ENCODE measurements at places on chromosomes 4 and X. TPM values are rescaled to one million over a fixed set of nuclear protein-coding genes. Genes with fewer than 3 reads are reported as not detected.

DNA sequence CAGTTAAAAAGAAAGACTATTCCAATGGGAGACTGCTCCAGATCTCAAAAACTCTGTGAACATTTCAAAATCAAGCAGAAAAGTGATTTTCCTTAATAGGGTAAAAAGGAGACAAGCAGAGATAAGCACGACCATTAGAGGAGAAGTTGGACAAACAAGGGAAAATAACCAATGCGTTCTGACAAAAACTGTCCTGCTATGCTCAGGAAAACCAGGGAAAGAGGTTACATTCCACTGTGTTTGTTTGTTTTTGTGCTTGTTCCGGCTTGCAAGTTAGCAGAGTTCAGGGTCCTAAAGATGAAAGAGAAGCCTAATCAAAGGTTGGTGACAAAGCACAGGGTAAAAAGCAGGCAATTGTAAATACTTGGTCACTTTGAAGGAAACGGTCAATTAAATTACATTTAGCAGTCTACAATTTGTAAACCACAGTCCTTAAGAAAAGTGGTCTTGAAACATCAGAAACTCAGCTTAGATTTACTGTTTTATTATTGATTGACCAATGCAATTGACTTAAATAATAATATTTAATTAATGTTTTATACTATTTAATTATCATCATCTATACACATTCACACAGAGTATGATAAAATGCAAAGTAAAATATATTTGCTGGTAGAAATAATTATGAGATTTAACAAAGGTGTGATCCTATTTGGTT lies 186.2 kb upstream of the CPXCR1 start:
- no peak overlapping the region for H3K4me3 ChIP-seq
- no peak overlapping the region for H3K27ac ChIP-seq
- H3K4me1 ChIP-seq = no peaks in the 10 kb centered on the region
- H3K36me3 ChIP-seq = no peaks in the 10 kb centered on the region

- H3K4me3 ChIP-seq = no peak overlapping the region
- no peak overlapping the region for H3K27ac ChIP-seq
- no peaks in the 10 kb centered on the region for H3K36me3 ChIP-seq
- no peaks in the 10 kb centered on the region for H3K27me3 ChIP-seq
Observed at GRCh38 chr4:138110815-138111214, 131.3 kb downstream of the SLC7A11 start.

The PCSK1N gene
- 2.7 TPM for total RNA-seq

DNA sequence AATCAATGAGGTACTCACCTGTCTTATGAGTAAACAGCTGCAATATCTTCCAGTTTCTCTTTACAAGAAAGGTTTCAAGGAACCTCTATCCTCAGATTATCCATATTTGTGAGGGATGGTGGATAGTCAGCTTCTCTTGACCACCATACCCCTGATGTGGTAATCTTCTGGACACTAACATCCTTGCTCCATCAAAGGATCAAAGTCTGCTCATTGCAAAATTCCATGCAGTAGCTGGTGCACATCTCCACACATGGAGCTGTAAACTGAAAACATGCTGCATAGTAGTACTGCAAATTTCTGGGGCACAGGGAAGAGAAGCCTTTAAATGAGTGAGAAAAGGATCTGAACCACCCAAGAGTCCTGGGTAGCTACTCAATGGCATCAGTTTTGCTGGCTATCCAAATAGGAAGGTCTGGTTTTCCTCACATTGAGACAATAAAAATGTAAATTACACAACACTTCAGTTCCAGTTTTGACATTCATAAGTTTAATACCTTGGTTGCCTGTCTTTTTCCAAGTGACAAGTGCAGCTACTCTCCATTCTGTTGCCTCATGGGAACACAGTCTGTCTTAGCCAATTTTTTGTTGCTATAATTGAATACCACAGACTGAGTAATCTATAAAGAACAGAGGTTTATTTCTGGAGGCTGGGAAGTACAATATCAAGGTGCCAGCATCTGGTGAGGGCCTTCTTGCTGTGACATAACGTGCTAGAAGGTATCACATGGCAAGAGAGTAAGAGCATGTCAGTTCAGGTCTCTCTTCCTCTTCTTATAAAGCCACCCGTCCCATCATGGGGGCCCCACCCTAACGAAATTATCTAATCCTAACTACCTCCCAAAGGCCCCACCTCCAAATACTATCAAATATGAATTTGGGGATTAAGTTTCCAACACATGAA lies 34.4 kb upstream of the ARHGEF6 start:
- no peak for DNase-seq
- H3K4me3 ChIP-seq = no peak overlapping the region
- H3K27ac ChIP-seq = no peak overlapping the region
- no peaks in the 10 kb centered on the region for H3K36me3 ChIP-seq

The DDIT4L gene
- 0.24 TPM for total RNA-seq

DNA sequence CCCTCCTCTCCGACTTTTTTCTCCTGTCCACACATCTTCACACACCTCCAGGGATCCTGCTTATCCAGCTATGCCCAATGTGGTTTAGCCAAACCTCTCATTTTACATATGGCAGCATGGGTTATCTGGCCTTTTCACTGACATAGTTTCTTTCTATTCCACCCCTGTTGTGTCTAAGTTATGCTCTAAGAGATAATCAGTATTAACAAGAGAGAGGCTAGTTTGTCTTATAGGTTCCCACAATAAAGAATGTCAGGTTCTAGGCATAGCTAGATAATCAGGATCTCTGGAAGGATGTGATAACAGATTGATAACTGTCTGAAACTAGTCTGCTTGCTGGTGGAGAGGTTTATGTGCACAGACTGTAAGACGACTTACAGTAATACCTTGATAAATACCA lies 7.7 kb upstream of the GALNT7 start:
- DNase-seq = no peak
- H3K4me3 ChIP-seq = no peak overlapping the region
- H3K27me3 ChIP-seq = no peaks in the 10 kb centered on the region
- no peak overlapping the region for H3K27ac ChIP-seq
- peaks cover 2% of the 10 kb centered on the region for H3K4me1 ChIP-seq

- no peaks in the 10 kb centered on the region for H3K27me3 ChIP-seq
- no peak for DNase-seq
- H3K27ac ChIP-seq = no peak overlapping the region
- H3K4me1 ChIP-seq = no peaks in the 10 kb centered on the region
Observed at GRCh38 chr4:165814256-165815020, 58.6 kb upstream of the TLL1 start.

GRCh38 chr4:47154816-47155370 lies 123.5 kb downstream of the GABRB1 start:
- no peak overlapping the region for H3K4me3 ChIP-seq
- no peaks in the 10 kb centered on the region for H3K4me1 ChIP-seq
- no peaks in the 10 kb centered on the region for H3K36me3 ChIP-seq
- DNase-seq = no peak

The MAGEB10 gene
- not detected for total RNA-seq

The IL13RA1 gene
- total RNA-seq = 1.5 TPM

The GAB3 gene
- 3.4 TPM for total RNA-seq

The PALLD gene
- 9.4 TPM for total RNA-seq

The BEX5 gene
- 7.0 TPM for total RNA-seq

The UGT2B28 gene
- not detected for total RNA-seq

- H3K27me3 ChIP-seq = no peaks in the 10 kb centered on the region
- peaks cover 32% of the 10 kb centered on the region for H3K4me1 ChIP-seq
- peaks cover 3% of the 10 kb centered on the region for H3K36me3 ChIP-seq
- DNase-seq = peak; percentile 66
- H3K27ac ChIP-seq = peak overlapping the region; percentile 97
Observed at GRCh38 chr4:40055863-40056715, 561 bp upstream of the N4BP2 start.

The RXFP1 gene
- not detected for total RNA-seq

The ARR3 gene
- not detected for total RNA-seq

The DIPK2B gene
- total RNA-seq = not detected

DNA sequence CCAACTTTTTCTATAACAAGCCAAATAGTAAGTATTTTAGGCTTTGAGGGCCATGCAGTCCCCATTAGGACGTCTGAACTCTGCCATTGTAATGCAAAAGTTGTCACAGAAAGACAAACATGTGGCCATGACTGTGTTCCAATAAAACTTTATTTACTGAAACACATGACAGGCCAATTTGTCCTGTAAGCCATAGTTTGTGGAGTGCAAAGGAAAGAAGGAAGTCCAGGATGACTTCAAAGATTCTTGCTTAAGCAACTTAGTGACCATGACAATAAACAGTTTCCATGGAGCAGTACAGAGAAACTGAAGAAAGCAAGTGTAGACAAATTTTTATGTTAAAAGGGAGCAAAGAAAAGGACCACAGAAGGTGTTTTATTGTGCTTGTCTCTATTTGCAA lies 35.0 kb upstream of the MYOZ2 start:
- no peak for DNase-seq
- no peaks in the 10 kb centered on the region for H3K36me3 ChIP-seq
- peaks cover under 1% of the 10 kb centered on the region for H3K27me3 ChIP-seq
- H3K4me1 ChIP-seq = peaks cover 5% of the 10 kb centered on the region
- H3K4me3 ChIP-seq = no peak overlapping the region
- no peak overlapping the region for H3K27ac ChIP-seq

DNA sequence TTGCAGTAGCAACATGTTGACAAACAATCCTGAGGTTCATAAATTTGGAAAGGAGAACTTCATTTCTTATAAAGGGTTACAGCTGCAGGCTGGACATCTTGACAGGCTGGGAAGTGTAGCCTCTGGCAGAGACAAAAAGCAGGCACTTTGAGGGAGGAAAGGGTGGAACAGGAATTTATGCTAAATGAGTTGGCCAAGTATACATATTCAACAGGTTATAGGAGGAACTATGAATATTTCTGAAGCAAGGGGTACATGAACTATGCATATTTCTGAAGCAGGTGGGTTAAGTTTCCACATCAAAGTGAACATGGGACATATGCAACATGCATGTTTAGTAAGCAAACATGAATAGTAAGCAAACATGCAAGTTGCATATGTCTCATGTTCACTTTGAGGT lies 1.6 kb upstream of the ANTXR2 start:
- peaks cover 68% of the 10 kb centered on the region for H3K4me1 ChIP-seq
- H3K4me3 ChIP-seq = no peak overlapping the region
- DNase-seq = no peak
- H3K36me3 ChIP-seq = peaks cover 6% of the 10 kb centered on the region
- peaks cover 2% of the 10 kb centered on the region for H3K27me3 ChIP-seq

The PPEF2 gene
- not detected for total RNA-seq

DNA sequence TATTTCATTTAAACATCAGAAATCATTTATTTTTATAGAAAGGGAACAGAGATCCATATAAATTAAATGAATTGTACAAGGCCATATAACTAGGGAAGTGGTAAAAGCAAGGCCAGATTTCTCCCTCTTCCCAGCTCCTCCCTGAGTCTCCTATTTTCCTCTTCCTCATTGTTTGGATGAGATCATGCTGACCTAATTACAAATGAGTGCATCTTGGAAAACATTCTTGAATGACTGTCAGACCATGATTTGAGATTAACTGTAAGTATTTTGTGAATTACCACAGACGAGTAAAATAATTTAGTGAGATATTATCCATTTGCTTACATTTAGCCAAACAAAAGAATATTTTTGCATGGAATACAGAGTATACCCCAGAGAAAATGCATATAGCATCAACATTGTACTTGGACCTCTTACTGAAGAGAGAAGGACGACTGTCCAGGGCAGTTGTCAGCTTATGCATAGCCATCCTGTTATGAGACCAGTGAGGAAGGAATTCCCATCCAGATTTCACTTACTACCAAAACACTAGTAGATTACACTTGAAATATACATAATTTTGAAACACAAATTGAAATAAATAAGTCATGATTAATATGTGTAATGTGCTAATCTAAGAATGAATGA lies 47.3 kb downstream of the SLAIN2 start:
- H3K27ac ChIP-seq = no peak overlapping the region
- peaks cover 28% of the 10 kb centered on the region for H3K36me3 ChIP-seq
- no peak for DNase-seq
- no peaks in the 10 kb centered on the region for H3K4me1 ChIP-seq
- no peak overlapping the region for H3K4me3 ChIP-seq
- H3K27me3 ChIP-seq = no peaks in the 10 kb centered on the region

The EGFL6 gene
- total RNA-seq = 0.64 TPM

GRCh38 chr4:87228262-87228860 lies 7.9 kb upstream of the KLHL8 start:
- H3K36me3 ChIP-seq = no peaks in the 10 kb centered on the region
- DNase-seq = no peak
- no peak overlapping the region for H3K4me3 ChIP-seq
- no peak overlapping the region for H3K27ac ChIP-seq
- H3K27me3 ChIP-seq = no peaks in the 10 kb centered on the region

GRCh38 chr4:84790769-84791565 lies 175.5 kb downstream of the WDFY3 start:
- no peak overlapping the region for H3K27ac ChIP-seq
- H3K36me3 ChIP-seq = no peaks in the 10 kb centered on the region
- H3K27me3 ChIP-seq = no peaks in the 10 kb centered on the region

The AMTN gene
- total RNA-seq = not detected

- H3K36me3 ChIP-seq = peaks cover 6% of the 10 kb centered on the region
- no peak overlapping the region for H3K27ac ChIP-seq
- DNase-seq = peak; percentile 70
- H3K4me1 ChIP-seq = peaks cover 16% of the 10 kb centered on the region
- no peaks in the 10 kb centered on the region for H3K27me3 ChIP-seq
Observed at GRCh38 chrX:24081661-24082154, 27.0 kb downstream of the EIF2S3 start.

GRCh38 chrX:30713061-30713525 lies 59.9 kb downstream of the GK start:
- H3K27ac ChIP-seq = peak overlapping the region; percentile 71
- no peaks in the 10 kb centered on the region for H3K27me3 ChIP-seq
- H3K36me3 ChIP-seq = peaks cover 47% of the 10 kb centered on the region
- peak; percentile 71 for DNase-seq
- no peak overlapping the region for H3K4me3 ChIP-seq

DNA sequence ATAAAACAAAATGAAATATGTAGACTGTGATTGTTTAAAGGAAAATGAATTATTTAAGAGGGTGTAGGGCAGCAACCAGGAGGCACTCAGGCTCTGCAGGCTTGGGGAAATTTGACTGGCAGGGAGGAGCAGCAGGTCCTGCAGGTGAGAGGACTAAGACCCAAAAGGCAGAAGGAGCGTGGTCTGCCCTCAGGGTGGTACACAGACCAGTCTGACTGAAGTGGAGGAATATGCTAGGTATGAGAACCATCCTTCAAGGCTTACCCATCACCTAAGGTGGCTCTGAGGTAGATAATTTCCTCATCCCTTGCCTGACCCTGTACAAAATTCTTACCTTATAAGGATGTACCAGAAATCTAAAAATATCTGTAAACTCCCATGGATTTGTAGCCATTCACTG lies 261.3 kb upstream of the RASGEF1B start:
- no peaks in the 10 kb centered on the region for H3K4me1 ChIP-seq
- H3K36me3 ChIP-seq = no peaks in the 10 kb centered on the region
- no peak overlapping the region for H3K4me3 ChIP-seq
- H3K27me3 ChIP-seq = peaks cover 4% of the 10 kb centered on the region
- no peak overlapping the region for H3K27ac ChIP-seq

DNA sequence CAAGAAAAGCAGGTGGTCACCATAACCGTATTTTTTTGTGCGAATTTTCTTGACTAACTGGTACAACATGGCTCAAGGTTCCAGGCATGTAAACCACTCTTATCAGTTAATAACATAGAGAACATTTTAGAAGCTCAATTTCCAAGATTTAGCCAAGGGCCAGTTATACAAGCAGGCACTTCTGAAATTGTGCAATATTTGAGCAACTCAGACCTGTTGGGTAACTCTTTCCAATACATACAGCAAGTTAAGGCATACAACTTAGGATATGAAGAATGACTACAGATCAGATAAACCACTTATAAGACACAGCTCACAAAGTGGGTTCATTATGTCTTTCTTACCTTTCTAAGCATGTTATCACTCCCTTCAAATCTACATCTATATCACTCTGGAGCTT lies 43.9 kb downstream of the ZNF280C start:
- peaks cover 6% of the 10 kb centered on the region for H3K36me3 ChIP-seq
- H3K4me3 ChIP-seq = no peak overlapping the region
- no peaks in the 10 kb centered on the region for H3K27me3 ChIP-seq
- no peaks in the 10 kb centered on the region for H3K4me1 ChIP-seq
- no peak for DNase-seq
- no peak overlapping the region for H3K27ac ChIP-seq
